Urothelium cell line (cell line): ENCODE measurements at places on chromosomes 11 and 22.

DNA sequence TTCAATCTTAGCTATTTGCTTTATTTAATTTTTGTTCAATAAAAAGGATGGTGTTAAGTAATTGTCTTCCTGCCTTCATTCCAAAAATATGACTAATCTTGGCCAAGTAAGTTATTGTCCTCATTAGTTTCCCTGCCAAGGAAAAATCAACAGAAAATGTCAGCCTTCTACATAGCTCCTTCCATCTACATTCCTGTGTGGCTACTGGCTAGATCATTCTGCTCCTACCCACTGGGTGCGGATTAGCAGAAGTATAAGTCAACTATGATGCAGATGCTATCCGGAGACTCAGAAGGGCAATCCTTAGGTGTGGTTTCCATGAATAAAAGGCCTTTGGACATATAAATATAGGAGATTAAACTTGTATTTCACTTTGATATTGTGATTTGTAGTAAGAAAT, 154.4 kb downstream of the SBF2 start:
- DNase-seq, result peak; percentile 25

DNA sequence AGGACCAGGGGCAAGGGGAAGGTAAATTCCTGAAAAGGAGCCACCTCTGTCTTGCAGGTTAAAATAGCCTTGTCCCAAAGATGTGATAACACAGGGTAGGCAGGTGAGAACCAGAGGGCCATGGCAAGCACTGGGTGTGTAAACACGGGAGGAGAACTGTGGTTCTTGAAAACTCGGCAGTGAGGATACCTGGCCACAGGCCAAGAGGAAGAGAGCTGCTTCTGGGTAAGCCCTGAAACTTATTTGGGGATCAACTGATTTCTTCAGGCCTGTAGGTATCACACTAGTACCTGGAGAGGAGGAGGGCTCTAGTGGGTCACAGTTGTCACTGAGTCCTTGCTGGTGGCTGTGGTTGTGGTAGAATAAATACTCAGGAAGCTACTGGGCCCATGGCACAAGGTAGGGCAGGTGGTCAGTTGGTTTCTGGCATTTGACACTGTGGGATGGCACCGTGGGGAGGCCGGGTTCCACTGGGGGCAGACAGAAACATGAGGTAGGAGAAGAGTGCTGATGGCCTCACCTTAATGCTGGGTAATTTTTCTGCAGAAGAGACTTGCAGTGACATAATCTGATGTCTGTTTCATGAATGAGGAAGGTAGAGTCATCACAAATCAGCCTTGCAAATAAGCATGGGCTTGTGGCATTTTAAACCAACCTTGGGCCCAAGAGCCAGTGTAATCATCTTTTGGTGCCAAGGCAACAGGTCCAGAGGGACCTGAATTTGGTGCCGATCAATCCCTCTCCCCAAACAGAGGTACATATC, 22.0 kb downstream of the AMPD3 start:
- no peak for DNase-seq

DNA sequence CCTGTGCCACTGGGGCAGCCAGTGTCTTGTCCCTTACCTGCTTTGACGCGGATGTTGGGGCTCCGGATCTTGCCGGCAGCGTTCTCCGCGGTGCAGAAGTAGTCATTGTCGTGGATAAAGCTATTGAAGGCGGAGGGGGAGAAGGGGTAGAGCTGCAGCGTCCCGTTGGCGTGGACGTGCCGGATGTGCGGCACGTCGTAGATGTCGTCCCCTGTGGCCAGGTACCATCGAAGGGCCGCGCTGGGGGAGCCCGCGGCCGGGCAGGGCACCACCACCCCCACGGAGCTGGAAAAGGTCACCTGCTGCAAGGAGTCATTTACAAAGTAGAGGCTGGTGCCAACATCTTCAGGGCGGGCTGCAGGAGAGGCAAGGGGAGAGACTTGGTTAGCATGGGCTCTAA, 16.6 kb downstream of the DSCAML1 start:
- peak; percentile 8 for DNase-seq

GRCh38 chr22:46405901-46406300, 70.4 kb downstream of the TRMU start:
- DNase-seq, result no peak

DNA sequence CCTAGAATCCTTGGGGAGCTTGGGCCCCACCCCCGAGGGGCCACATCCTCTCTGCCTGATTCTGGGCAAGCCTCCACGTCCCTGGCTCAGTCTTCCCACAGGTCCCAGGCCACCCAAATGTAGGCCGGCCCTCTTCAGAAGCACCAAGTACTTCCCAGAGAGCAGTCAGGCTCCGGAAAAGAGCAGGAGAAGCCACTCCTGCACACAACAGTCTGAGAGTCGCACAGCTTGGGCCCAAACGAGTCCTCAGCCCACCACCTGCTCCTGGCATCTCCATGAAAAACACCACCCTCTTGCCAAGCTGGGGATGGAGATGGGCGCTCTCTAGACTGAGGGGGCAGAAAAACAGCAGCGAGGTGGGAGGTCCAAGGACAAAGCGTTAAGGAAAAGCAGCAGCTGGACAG, 15.4 kb downstream of the EHD1 start:
- no peak for DNase-seq

DNA sequence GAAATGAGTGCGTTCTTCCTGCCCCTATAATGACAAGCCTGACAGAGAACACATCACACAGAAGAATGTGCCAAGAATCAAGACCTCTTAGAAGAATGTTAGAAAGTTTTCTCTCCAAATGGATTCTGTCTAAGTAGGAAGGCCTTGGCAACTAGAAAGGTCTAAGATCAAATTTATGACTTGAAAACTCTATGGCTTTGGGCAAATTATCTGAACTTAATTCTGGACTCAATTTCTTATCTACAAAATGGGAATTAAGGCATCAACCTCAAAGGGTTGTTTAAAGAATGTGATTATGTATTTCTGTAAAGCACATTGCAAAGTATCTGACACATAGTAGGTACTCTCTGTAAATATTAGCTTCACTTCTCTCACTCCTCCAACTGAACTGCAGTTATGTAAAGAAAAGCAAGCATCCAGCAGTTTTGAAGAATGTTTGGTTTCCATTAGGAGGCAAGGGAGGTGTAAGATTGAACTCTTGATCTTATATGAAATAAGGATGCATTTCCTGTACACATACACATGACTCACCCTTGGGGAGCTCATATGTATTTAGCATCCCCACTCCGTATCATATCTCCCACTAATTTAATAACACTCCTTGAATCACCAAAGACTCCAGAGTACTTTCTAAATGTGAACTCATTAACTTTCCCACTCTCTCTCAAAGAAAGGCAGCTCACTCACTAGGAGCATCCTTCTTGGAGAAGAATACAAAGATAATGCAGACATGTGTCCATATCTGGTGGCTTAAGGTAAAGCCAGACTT, 77.6 kb downstream of the ETS1 start:
- no peak for DNase-seq

- DNase-seq, result no peak
These were observed 9.9 kb downstream of the MTMR2 start for GRCh38 chr11:95913830-95914615.

GRCh38 chr11:107741044-107741823, 29.4 kb upstream of the SLN start:
- DNase-seq, result no peak

- no peak for DNase-seq
These were observed 63.6 kb downstream of the PAK1 start for GRCh38 chr11:77410076-77410827.

- DNase-seq, result no peak
These were observed 218.5 kb upstream of the CADM1 start for GRCh38 chr11:115722711-115723110.

- no peak for DNase-seq
These were observed 8.5 kb downstream of the EIF3D start for GRCh38 chr22:36520423-36520822.

- no peak for DNase-seq
These were observed 1.6 kb downstream of the PIDD1 start for GRCh38 chr11:803467-803742.

GRCh38 chr11:131571571-131571970, 201.2 kb downstream of the NTM start:
- DNase-seq, result no peak

DNA sequence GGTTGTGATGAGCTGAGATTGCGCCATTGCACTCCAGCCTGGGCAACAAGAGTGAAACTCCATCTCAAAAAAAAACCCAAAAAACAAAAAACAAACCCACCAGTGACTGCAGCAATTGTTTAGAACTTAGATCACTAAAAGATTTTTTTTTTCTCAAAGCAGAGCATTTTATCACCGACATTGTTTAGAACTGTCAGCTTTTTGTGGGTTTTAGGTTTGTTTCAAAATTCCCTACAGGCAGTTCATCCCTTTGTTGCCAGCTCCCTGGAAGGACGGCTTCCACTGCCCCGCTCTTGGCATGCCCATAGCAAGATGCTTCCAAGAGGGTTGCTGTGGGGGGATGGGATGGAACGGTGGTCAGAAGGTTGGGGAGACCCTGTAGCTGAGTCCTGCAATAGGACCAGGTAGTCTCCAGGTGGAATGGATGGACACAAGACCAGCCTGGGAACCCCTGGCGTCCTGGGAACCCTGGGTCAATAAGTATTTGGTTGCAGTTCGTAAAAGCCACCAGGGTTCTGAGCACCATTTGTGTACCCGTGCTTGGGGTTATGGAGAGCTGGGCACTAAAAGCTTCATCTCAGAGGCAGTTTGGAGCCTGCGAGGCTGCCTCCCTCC, 46.7 kb downstream of the TSPAN18 start:
- DNase-seq, result no peak

DNA sequence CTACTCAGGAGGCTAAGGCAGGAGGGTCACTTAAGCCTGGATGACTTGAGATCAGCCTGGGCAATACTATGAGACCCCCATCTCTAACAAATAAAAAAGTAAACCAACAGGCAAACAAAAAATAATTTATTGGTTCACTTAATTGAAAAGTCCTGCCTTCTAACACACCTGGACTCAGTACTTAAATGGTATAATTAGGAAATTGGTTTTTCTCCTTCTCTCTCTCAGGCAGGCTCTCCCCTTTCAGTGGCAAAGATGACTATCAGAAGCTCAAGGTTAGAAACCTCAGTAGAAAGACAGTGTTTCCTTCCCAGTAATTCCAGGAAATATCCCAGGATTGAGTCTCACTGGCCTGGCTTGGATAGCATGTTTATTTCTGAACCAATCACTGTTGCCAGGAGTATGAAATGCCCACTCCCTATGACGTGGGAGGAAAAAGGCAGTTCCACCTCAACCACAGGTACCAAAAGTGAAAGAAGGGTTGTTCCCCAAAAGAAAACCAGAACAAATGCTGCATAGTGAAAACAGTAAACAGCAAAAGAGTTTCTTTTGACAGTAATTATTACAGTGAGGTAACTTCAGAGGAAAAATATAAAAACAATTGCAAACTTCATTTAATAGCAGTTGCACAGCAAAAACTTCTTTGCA, 56.3 kb upstream of the SOX6 start:
- no peak for DNase-seq

DNA sequence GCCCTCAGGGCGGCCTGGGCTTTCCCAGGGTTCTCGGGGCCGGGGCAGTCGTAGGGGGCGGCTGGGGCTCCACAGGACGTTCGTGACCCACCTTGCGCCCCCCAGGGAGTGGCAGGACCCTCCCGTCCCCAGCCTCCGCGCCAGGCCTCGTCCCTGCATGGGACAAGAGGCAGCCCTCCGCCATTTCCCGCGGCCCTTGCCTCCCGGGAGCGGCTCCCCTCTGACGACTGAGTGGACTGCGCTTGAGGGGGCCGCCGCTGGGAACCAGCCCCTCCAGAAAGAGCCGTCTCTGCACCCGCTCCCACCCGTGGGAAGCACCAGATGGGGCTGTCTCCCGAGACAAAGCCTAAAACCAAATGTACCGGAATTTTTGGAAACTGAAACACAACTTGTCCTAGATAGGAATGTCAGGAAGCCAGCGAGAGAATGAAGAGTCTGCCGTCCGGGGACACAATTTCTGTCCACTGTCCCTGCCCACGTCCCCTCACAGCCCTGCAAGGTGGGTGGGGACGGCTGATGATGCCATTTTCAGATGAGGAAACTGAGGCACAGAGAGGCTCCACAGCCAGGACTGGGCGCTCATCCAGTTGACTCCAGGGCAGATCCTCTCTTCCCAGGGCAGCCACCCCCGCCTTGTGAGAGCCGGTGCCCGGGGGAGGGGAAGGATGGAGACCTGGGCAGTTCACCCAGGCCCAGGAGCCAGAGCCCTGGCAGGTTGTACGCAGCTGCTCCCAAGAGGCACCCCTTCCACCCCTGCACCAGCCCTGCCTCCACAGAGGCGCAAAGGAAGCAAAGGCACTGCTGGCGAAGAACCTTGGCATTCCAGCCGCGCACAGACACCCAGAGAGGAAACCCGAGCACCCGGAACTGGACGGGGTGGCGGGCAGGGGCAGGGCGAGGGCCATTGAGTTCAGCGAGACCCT, 18.1 kb upstream of the PICK1 start:
- no peak for DNase-seq

- DNase-seq, result no peak
These were observed 20.1 kb upstream of the CARS1 start for GRCh38 chr11:3077189-3077836.

- no peak for DNase-seq
These were observed 5.8 kb upstream of the OR5B2 start for GRCh38 chr11:58433638-58434203.

DNA sequence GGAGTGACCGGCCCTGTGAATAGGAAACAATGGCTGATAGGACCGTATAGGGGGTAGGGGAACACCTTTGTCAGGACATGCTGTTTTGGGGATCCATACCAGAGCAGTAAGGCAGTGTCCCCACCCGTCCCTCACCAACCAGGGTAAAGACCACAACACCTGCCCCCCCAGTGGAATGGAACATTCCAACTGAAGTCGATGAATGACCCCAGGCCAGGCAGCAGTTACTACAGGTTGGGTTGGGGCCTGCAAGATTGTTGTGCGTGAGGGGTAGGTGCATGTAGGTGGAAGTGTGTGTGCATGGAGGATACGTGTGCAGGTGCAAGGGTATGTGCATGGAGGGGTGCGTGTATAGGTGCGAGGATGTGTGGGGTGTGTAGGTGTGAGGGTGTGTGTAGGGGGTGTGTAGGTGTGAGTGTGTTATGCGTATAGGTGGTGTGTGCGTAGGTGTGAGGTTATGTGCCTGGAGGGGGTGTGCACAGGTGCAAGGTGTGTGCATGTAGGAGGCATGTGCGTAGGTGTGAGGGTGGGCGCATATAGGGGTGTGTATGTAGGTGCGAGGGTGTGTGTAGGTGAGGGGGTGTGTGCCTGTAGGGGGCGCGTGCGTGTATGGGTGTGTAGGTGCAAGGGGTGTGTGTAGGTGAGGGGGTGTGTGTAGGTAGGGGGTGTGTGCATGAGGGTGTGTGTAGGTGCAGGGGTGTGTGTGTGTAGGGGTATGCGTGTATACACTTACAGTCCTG, 32.9 kb downstream of the PISD start:
- no peak for DNase-seq

- no peak for DNase-seq
These were observed 8.5 kb downstream of the ADORA2A start for GRCh38 chr22:24435861-24436371.

- peak; percentile 82 for DNase-seq
These were observed 145.3 kb downstream of the NCAM1 start for GRCh38 chr11:113106507-113106906.

- no peak for DNase-seq
These were observed 40.2 kb upstream of the B3GAT1 start for GRCh38 chr11:134452026-134452837.

- DNase-seq, result no peak
These were observed 11.8 kb downstream of the TMEM184B start for GRCh38 chr22:38260761-38261681.

GRCh38 chr11:32858731-32859130, 29.0 kb downstream of the PRRG4 start:
- DNase-seq, result no peak

- peak; percentile 72 for DNase-seq
These were observed at the start of gene TMA7B for GRCh38 chr22:39959640-39960447. Gene TMA7B, plus strand, starts transcription at chr22:39960397. Its CDS starts 3,978 bp downstream, at chr22:39964375.
